Cortex of kidney (tissue), 1 donor: ENCODE measurements at places on chromosomes 11 and 22.

DNA sequence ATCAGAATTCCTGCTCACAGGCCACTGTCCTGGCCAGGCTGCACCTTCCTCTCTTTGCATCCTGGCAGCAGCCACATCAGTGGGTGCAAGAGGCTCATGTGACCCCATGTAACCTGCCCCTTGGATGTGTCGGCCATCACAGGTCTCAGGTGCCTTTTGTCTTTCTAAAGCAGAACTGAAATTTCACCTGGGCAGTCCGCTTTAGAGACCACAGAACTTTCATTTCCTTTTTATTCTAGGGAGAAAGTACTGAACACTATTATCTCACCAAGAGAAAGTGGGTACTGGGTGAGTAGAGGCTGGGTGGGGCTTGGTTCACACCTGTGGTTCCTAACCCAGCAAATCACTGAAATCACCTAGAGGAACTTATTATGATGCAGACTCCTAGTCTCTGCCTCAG, 51.7 kb upstream of the NUP160 start:
- DNase-seq: no peak

DNA sequence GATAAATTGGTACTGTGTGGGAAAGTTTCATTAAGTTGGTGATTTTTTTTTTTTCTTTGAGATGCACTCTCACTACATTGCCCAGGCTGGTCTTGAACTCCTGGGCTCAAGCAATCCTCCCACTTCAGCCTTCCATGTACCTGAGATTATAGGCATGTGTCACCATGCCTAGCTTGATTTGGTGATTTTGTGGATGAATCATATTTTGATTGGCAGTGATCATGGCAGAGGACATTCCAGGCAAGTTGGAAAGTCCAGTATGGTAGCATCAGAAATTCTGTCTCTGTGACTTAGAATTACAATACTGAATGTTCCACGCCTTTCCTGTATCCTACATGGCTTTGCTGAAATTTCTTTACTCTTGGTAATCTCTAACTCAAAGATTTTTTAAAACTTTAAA, 49.4 kb downstream of the HORMAD2 start:
- no peak for DNase-seq

DNA sequence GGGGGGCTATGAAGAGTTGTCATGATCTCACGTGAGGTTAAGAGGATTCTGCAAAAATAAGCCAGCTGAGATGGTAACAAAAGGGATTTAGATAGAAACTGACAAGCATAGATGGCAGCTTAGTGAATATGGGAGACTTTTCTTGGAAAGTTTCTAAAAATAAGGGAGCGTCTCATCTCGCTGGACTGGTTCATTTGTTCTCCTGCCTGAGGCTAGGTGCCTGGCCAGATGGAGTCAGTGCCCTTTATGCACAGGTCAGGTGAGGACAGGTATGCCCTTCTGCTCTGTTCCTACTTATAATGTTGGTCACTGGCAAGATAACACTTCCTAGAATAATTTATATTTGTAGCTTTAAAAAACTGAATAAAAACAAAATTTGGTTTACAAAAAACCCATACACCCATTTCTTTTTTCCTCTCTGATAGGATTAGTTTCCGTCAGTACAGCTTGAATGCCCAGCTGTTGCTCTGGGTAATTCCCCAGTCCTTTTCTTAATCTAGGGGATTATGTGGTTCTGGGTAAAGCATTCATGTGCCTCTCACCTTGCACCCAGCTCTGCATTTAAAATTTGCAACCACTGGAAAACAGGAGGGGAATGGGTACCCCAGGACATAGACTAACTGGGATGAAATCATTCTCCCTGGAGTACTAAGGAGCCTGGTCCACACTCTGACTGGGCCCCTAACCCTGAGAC, 90.0 kb downstream of the AMOTL1 start:
- no peak for DNase-seq

- no peak for DNase-seq
Observed at GRCh38 chr22:24803064-24803542, 2.9 kb upstream of the SGSM1 start.

GRCh38 chr11:42249956-42250355, 790.5 kb upstream of the LRRC4C start:
- no peak for DNase-seq

- no peak for DNase-seq
Observed at GRCh38 chr11:72972496-72973128, 158.4 kb downstream of the ATG16L2 start.

DNA sequence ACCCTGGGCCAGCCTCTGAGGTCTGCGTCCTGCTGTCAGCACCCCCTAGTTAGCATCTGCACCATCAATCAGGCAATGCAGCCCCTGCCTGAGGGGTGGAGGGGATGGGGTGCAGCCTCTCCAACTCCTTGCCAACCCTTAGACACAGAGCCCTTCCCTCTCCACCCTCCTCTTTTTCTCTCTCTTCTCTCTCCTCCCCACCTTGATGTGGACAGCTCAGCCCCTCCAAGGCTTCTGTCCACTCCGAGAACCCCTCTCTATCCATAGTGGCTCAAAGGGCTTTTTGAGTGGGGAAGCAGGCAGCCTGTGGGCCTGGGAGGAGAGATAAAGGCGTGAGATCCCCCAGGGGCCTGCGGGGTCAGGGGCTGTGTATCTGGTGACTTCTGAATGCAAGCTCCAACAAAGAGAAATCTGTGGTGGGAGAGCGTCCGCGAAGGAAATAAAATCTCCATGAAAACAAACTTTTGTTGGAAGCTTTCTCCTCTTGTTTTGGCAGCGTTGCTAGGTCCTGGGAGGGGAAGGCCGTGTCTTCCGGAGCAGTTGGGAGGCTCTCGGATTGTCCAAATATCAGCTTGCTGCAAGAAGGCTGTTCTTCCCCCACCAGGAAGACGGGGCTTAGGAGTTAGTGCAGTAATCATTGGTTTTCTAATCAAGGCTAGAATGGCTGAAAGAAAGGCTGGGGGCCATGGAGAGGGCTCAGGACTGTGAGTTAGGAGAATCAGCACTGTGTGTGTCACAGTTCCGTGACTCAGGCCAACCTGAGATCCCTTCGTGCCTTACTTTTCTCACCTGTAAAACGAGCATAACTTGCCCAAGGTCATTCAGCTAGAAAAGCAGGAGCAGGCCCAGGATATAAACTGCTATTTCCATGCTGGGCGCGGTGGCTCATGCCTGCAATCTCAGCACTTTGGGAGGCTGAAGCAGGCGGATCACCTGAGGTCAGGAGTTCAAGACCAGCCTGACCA, 50.3 kb downstream of the PKNOX2 start:
- no peak for DNase-seq

- no peak for DNase-seq
Observed at GRCh38 chr11:133842730-133843129, 2.6 kb downstream of the SPATA19 start.

- DNase-seq: no peak
Observed at GRCh38 chr22:20407829-20408228, 13.9 kb downstream of the ZNF74 start.

GRCh38 chr11:57224128-57224527, 12.9 kb downstream of the APLNR start:
- DNase-seq: no peak

GRCh38 chr11:122671400-122671891, 15.9 kb downstream of the UBASH3B start:
- DNase-seq: no peak

- no peak for DNase-seq
Observed at GRCh38 chr11:88603091-88603867, 265.7 kb upstream of the CTSC start.

- DNase-seq: no peak
Observed at GRCh38 chr11:1648653-1649420, 19.3 kb downstream of the KRTAP5-5 start.

DNA sequence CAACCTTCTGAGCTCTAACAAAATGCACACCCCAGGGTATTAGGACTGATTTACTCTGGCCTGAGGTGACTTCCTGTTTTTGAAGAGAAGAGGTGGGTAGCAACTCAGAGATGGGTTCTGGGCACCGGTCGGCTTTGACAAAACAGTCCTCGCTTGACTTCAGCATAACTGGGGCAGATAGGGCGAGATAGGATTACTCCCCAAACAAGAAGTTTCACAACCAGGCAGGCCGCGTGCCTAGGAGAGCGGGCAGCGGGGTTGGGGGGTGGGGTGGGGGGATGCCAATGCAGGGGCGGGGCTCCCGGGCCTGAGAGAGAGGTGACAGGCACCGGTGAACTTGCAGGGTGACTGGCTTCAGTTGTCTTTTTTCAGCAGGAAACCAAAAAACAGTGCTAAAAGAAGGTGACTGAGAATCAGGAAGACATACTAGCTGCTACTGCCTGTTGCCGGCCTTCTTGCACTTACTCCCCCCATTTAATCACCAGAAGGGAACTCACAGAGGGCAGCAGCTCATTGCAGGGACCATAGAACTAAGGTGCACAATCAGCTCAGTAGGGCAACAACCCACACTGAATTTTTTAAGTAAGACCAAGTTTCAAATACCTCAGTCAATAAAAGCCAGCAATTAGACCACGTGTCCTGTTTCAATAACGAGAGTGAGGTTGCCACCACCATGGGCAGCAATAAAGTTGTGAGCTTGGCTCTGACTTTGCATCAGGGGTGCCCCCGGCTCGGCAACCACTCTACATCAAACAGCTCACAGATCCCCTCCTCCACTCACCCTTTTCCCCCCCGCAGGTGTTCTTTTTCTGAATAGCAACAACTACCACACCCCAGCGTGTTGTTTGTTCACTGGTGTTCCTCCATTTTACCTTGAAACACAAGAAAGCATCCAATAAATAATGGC, 37.2 kb upstream of the ETS1 start:
- DNase-seq: no peak

DNA sequence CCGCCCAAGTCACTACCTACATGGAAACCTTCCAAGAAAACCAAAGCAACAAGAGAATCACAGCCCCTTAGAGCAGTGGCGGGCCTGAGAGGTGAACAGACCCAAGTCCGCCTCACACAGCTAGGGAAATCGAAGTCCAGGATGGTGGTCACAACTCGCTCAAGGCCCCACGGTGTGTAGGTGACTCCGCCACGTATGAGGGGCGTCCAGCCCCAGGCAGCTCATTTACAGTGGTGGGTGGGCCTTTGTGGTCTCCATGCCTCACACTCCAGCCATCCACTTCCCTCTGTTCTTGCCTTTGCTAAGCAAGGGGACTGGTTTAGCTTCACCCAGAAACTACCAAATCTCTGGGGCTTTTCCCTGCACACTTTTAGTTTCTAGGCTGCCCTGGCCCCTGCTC, 9.7 kb upstream of the TCF20 start:
- DNase-seq: no peak

GRCh38 chr22:47040486-47041270, 278.2 kb downstream of the TBC1D22A start:
- DNase-seq: no peak

DNA sequence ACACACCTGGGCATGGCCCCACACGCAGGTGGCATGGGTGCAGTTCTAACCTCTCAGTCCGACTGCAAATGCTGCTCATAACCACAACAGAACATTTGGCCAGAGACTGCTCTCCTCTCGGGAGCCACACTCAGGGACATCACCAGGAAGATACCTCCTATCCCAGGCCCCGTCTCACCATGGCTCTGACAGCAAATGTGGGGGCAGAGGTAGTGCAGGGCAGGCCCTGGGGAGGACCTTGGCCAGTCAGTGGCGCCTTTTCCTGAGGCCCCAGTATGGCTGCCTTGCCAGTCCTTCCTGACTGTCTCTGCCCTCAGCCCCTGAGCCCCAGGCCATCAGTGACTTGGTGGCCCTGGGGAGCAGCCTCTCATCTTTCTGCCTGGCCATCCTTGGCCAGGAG, 2.8 kb downstream of the KRTAP5-6 start:
- DNase-seq: no peak

- no peak for DNase-seq
Observed at GRCh38 chr22:36643033-36643432, 60.5 kb downstream of the CACNG2 start.
